ENCODE measurements at places on chromosomes 4 and X.
A peak's percentile ranks its signal among the peaks of the same experiment; 100 is the strongest.

DNA sequence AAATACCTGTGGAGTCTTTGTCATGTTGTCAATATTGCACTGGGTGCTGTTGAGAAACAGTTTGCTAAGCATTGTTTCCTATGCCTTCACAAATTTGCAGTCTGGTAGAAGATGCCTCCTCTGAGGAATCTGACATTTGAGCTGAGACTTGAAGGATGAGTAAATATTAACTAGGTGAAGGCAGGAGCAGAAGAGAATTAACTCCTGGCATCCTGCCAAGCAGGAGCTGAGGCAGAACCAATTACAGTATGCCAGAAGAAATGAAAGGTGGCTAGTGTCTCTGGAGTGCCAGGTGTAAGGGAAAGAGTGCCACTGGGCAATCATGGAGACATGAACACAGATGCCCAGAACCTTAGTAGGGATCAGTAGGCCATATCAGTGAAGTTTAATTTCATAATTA, 1778.2 kb upstream of the PCDH10 start:
- peak; percentile 44 for DNase-seq

GRCh38 chrX:43750248-43750676, 94.2 kb downstream of the MAOA start:
- no peak for DNase-seq

GRCh38 chrX:111164728-111165127, 68.7 kb downstream of the PAK3 start:
- no peak for DNase-seq

DNA sequence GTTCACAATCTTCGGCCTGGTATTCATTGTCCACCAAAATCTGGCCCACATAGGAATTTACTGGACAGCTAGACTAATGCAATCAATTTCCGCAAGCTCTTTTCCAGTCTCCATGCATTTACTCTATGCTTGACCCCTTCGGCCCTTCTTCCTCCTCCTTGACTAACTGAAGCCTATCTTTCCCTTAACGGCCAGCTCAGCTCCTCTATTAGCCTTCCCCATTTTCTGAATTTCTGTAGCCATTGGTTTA, 1.2 kb upstream of the PHKA2 start:
- no peak for DNase-seq

GRCh38 chr4:123832173-123833026, 435.8 kb downstream of the SPRY1 start:
- no peak for DNase-seq

GRCh38 chr4:113052379-113052951, 3.0 kb downstream of the ANK2 start:
- DNase-seq = peak; percentile 8

DNA sequence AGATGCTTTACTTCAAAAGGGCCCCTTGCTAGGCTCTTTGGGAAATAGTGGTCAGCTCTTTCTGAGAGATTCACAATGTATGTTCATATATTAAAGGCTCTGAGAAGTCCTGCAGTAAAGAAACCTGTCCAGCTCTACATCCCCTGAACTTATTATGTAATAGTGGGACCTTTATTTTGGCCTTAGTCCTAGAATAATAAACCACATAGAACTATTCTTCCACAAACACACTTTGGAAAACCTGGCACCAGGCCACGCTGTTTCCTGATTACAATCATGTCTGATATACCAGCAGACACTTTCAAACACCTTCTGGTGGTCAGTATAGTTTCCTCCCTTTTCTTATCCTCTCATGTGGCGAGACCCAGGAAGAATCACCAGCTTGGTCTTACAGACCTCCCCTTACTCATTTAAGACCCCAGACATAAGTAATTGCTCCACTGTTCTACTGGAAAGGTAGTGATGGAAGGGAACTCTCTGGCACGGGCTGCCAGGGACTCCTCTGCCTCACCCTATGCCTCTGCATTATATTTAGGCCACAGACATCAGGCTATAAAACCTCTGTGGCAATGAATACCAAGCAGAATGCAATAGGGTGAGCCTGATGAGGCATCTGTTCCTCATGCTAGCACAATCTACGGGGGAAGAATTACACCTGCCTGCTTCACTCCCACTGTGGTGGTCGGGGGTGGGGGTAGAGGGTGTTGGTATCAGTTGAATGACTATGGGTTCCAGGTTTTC, 5.7 kb upstream of the PPEF1 start:
- no peak for DNase-seq

GRCh38 chrX:31057691-31058090, 14.2 kb downstream of the FTHL17 start:
- no peak for DNase-seq

- no peak for DNase-seq
Observed at GRCh38 chr4:24042094-24042493, 152.2 kb upstream of the PPARGC1A start.

DNA sequence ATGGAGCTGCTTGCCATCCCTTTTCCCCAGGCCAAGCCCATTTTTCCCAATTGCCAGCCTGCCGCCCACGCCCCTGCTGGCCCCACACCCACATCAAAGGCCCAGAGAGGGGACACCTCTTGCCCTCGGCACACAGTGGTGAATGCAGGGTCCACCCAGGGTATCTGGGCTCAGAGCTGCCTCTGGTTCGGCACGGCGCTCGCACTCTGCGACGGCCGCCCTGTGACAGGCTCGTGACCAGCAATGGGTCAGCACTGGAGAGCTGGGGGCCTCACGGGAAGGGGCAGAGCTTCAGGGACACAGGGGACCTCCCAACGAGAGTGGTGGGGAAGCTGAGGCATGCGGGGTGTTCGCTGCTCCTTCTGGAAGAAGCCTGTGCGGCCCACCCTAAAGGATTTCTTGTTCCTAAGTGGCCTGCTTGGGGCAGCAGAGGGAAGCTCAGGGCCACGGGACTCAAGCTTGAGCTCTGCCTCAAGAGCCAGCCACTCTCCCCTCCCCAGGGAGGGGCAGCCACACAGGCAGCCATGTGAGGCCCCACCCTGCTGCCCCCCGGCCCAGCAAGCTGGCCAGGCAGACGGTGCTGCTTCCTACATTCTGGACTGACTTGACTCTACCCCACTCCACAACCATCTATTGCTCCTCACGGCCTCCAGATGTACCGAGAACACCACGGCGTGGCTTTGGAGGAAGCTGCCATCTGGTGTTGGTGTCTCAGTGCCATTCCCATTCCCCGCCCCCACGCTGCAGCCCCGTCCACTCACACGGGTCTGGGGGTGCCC, 73.7 kb downstream of the ABLIM2 start:
- no peak for DNase-seq

- no peak for DNase-seq
Observed at GRCh38 chrX:106263817-106264216, 95.7 kb downstream of the PWWP3B start.

DNA sequence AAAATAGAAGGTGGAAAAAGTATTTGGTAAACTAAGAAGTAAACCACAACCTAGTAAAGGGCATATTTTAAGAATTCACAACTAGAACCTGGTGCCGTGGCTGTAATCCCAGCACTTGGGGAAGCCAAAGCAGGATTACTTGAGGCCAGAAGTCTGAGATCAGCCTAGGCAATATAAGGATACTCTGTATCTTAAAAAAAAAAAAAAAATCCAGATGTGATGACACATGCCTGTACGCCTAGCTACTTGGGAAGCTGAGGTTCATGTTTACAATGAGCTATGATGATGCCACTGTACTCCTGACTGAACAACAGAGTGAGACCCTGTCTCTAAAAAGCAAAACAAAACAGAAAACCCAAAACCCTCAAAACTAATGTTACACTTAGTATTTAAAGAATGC, 294.9 kb upstream of the ZCCHC13 start:
- DNase-seq = no peak

DNA sequence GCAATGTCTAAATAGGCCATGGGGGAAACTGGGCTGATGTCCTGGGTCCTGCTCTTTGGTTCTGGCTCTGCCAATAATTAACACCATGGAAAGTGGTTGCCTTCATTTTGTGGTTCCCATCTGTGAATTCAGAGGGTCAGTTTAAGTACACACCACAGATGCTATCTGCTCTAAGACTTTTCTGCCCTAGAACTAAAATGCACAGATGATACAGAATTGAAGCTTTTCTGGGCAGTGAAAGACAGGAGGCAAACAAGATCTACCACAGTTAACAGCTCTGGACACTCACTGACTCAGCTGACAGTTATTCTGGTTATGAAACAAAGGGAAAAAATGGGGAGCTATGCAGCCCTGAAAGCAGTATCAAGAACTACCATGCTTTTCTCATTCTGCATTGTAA, 37.3 kb downstream of the APBB2 start:
- no peak for DNase-seq

DNA sequence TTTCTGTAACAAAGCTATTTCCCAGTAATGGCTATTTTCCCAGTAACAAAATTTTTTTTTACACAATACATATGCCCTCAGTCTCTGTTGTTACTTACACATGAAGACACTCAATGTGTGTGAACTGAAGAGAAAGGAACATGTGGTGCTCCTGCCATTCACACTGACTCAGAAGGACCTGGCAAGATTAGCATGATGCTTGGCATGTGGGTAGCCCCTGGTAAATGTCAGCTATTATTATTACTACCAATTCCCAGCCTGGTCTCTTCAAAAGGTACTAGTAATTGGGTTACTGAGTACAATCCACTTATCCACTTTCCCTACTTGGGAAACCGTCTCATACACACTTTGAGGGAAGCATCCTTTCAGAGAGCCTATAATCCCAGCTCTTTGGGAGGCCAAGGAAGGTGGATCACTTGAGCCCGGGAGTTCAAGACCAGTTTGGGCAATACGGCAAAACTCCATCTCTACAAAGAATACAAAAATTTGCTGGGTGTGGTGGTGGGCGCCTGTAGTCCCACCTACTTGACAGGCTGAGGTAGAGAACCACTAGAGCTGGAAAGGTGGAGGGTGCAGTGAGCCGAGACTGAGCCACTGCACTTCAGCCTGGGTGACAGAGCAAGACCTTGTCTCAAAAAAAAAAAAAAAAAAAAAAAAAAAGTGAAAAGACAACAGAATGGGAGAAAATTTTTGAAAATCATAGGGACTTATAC, 14.6 kb downstream of the RBBP7 start:
- DNase-seq = no peak

DNA sequence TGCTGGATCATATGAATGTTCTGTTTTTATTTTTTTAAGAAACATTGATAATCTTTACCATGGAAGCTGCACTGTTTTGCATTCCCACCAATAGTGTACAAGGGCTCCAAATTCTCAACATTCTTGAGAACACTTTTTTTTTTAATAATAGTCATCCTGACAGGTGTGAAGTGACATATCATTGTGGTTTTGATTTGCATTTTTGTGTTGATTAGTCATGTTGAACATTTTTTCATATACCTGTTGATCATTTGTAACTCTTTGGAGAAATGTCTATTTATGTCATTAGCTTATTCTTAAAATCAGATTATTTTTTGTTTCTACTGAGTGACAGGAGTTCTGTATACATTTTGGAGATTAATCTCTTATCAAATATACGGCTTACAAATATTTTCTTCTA, 408.5 kb downstream of the GLUD2 start:
- no peak for DNase-seq

DNA sequence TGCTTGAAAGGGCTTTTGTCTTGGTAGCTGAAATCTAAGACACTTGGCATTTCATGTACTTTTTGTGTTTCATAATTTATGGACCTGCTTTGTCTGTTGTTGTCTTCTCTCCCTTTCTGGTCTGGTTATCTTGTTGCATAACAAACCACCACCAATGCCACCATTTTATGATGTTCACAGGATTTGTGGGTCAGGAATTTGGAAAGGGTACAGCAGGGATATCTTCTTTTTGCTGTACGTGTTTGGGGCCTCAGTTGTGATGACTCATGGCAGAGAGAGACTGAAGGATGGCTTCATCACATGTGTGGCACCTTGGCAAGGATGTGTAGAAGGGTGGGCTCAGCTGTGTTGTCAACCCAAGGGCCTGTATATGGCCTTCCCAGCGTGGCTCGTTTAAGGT, 35.2 kb downstream of the KDM6A start:
- no peak for DNase-seq

DNA sequence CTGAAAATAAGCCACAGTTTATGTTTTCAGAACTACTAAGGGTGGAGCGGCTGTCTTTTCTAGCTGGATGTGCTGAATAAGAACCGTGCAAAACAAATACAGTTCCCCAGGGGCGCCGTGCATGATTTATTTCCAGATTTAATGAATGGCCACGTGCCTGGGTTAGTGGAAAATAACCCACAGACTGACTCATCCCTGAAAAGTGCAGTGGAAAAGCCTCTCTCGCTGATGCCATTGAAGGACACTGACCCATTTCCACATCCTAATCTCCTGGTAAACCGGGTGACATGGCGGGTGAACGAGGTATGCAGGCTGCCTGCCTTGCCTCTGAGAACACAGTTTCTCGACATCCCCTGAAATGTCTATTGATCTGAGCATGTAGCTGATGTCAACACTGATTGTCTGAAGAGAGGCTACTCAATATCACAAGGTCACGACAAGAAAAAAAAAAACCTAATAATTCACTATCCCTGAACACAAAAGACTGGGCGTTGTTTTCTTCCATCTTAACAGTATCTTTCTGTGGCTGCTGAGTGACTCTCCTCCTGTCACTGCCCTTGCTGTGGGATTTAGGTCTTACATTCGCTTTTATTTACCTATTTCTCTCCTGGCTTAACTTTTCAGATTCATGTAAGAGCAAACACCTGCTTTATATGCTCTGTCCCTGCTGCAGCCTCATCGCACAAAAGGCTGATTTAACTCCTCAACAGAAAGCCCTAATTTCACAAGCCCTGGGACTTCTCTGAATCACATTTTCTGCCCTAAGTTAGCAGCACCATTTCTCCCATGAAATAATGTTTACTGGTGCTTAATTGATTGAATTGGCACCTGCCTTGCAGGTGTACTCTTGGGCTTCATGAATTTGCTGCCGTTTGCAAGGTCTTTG, 76.9 kb upstream of the SCOC start:
- DNase-seq = peak; percentile 46

GRCh38 chr4:55323375-55323774, 22.7 kb upstream of the SRD5A3 start:
- DNase-seq = no peak

DNA sequence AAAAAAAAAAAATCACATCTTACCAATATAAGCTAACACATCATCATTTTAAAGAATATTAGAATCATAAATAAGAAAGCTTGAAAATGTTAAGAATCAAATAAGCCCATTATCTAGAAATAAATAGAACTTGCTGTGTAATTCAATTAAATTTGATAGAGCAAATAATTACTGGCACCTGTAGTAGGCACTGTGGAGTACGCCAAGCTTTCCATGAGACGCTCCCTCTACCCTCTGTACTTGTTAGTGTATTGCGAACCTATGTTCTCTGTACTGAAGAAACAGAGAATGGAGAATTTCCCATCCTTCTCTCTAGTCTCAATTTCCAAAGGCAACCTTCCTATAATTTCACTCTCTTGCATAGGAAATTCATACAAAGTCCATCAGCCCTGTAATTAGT, 61.7 kb upstream of the HAND2 start:
- no peak for DNase-seq

DNA sequence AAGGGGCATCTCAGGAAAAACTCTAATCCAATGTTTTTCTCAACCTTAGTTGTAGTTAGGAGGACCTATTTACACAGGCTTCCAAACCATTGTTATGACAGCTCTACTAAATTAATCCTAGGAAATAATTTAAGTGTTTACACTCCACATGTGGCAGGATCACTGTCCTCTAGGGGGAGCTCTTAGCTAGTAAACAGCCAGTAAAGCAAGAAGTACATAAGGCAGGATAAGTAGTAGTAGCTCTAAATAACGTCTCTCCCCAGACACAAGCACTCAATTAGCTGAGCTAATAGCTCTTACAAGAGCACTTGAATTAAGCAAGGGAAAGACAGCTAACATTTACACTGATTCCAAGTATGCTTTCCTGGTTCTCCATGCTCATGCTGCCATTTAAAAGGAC, 37.3 kb downstream of the NUDT11 start:
- no peak for DNase-seq

- peak; percentile 44 for DNase-seq
Observed at GRCh38 chr4:173039617-173040577, 128.7 kb upstream of the GALNT7 start.

- DNase-seq = no peak
Observed at GRCh38 chr4:128721896-128722295, 87.6 kb upstream of the JADE1 start.

Data from DMS79 treated with DMSO at 0.1 percent for 48 hours (cell line).